Peyer's patch (tissue), 4 donors: ENCODE measurements at places on chromosomes 7 and 10.

- peaks cover 17% of the 10 kb centered on the region for H3K4me1 ChIP-seq
- H3K27me3 ChIP-seq = no peaks in the 10 kb centered on the region
- no peak overlapping the region for H3K4me3 ChIP-seq
- no peak for DNase-seq
- no peaks in the 10 kb centered on the region for H3K36me3 ChIP-seq
These were observed 5.3 kb upstream of the HILPDA start for GRCh38 chr7:128450409-128450808.

DNA sequence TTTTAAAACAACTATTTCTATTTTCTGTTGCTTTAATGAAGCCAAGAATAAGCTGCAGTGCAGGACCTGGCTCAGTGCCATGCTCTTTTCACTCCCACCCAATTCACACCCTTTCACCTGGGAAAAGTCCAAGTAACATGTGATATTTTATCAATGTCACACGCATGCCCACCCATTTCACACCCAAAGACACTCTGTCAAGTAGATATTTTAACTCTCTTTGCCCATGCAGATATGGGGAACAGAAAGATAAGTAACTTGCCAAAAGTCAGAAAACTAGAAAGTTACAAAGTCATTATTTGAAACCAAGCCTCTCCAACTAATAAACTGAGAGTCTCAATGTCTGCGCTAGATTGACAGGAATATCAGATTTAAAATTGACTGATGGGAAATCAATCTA lies 706.7 kb upstream of the PHF14 start:
- H3K27ac ChIP-seq = no peak overlapping the region
- no peak for DNase-seq
- H3K36me3 ChIP-seq = no peaks in the 10 kb centered on the region
- H3K27me3 ChIP-seq = no peaks in the 10 kb centered on the region
- no peak overlapping the region for H3K4me3 ChIP-seq

GRCh38 chr10:97549587-97550322 lies 22.8 kb upstream of the ANKRD2 start:
- H3K27me3 ChIP-seq = no peaks in the 10 kb centered on the region
- no peak overlapping the region for H3K4me3 ChIP-seq
- no peak overlapping the region for H3K27ac ChIP-seq
- no peak for DNase-seq
- no peaks in the 10 kb centered on the region for H3K4me1 ChIP-seq

DNA sequence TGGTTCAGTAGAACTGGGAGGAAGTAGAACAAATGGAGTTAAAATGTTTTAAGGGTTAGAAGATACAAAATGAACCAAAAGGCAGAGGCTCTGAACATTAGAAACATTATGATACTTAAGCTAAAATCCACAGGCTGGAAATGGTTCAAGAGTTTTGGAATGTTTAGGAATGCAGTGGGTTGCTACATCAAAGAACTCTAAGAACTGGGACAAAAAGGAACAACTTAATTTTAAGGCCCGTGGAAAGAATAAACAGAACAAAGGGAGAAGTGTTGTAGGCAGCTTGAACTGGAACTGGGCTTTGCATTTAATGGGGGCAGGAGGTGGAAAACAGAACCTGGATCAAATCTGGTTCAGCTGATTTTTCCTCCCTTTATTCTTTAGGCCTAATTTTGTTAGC lies 3.5 kb upstream of the C7orf25 start:
- H3K36me3 ChIP-seq = peaks cover 43% of the 10 kb centered on the region
- H3K4me1 ChIP-seq = no peaks in the 10 kb centered on the region
- H3K27ac ChIP-seq = no peak overlapping the region
- no peaks in the 10 kb centered on the region for H3K27me3 ChIP-seq
- DNase-seq = no peak
- H3K4me3 ChIP-seq = no peak overlapping the region

- DNase-seq = no peak
- H3K4me3 ChIP-seq = no peak overlapping the region
- H3K27me3 ChIP-seq = no peaks in the 10 kb centered on the region
- H3K36me3 ChIP-seq = no peaks in the 10 kb centered on the region
- no peak overlapping the region for H3K27ac ChIP-seq
- H3K4me1 ChIP-seq = no peaks in the 10 kb centered on the region
These were observed 40.5 kb downstream of the NRG3 start for GRCh38 chr10:81915504-81915897.

DNA sequence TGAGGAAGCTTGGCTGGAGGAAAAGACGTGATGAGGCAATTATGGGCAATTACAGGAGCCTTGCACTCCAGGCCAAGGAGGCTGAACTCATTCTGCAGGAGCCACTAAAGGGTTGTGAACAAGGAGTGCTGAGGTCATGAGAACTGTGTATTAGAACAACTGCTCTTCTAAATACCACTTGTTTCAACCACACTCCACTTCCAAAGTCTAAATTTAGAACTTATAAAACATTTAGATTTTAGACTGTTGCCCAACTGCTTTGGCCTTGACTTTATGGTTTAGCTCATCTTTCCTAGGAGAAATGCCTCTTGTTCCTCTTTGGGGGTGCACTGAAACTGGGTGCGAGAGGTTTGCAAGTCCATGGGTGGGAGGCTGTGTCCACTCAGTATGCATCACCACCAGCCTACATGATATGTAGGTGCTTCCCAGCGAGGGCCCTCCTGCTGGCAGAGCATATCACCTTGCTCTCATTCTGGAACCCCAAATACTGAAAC lies 199.7 kb upstream of the AOAH start:
- no peak overlapping the region for H3K4me3 ChIP-seq
- no peaks in the 10 kb centered on the region for H3K27me3 ChIP-seq
- DNase-seq = no peak
- H3K27ac ChIP-seq = no peak overlapping the region

DNA sequence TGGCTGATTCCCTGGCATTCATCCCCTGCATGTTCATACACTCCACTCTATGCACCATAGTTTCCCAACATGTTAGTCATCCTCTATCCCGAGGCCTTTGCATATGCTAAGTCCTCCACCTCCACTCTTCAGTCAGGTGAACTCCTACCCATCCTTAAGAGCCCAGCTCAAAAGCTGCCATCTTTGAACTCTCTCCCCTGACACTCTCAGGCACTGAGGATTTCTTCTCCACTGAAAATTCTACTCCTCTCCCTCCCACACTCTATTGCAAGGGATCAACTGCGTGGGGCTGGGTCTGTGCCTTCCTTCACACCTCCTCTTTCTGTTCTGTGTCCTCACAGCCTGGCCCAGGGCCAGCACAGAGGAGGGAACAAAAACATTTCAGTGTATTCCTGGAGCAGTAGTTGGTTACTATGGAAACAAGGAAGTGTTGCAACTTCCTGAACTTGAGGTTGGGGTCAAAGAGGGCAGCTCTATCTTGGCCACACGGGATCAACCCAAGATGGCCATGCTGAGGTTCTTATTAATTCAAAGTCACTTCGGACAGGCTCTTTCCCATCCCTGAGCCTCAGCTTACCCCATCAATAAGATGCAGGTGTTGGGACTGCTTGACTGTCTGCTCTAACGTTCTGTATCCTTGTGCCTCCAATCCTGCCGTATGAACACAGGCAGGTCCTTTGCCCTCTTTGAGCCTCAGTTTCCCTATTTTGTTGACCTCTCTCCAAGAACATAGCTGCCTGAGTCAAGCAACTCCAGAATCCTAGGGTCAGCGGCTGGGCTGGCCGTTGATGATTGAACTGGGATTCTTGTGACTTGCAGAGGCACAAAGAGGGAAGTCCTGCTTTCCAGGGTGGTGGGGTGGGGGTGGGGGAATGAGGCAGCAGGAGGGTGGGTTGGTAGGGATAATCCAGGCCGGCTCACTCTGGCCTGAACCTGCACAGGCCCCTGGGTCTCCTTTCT lies 15.5 kb downstream of the ZMIZ1 start:
- peak overlapping the region; percentile 77 for H3K27ac ChIP-seq
- peak; percentile 91 for DNase-seq
- no peaks in the 10 kb centered on the region for H3K27me3 ChIP-seq
